ENCODE measurements at places on chromosomes 11 and 22.

GRCh38 chr11:123822032-123822431 is 15.9 kb upstream of the OR6M1 start:
- H3K36me3 ChIP-seq = no peaks in the 10 kb centered on the region
- H3K4me3 ChIP-seq = no peak overlapping the region
- no peaks in the 10 kb centered on the region for H3K27me3 ChIP-seq
- H3K27ac ChIP-seq = no peak overlapping the region
- DNase-seq = no peak

GRCh38 chr11:128294671-128295050 is 292.7 kb downstream of the ETS1 start:
- peaks cover 73% of the 10 kb centered on the region for H3K4me1 ChIP-seq
- H3K36me3 ChIP-seq = no peaks in the 10 kb centered on the region
- no peak overlapping the region for H3K27ac ChIP-seq
- no peak for DNase-seq

DNA sequence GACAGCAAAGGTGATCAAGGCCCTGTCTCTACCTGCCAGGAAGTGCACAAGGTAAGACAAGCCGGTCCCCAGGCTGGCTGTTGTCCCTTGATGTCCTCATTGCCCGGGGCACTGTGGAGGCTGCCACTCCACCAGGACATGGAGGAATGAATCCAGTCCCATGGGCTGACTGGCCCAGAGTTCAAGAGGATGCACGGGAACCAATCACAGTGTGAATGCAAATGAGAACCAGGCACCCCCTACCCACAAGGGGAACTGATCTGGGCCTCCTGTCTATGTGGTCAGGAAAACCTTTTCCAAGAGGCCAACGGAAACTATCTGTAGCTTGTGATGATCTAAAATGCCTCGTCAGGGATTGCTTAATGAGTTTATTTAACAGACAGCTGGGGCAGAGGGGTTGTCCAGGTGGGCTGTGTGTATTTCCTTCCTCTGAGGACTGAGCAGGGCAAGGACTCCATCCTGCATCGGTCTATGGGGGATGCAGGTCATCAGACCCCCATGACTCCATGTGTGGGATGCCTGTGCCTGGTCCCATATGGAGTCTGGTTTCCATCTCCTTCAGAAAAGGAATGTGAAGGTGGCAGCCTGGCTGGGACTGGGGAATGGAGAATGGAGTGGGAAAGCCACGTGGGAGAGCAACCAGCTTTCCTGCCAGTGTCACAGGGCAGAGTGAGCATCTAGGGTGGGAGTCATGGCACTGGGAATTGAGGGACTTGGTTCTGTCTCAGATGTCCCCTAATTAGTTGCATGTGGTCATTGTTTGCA is 60.5 kb downstream of the CD82 start:
- no peak for DNase-seq
- no peak overlapping the region for H3K27ac ChIP-seq
- no peak overlapping the region for H3K4me3 ChIP-seq
- no peaks in the 10 kb centered on the region for H3K36me3 ChIP-seq
- no peaks in the 10 kb centered on the region for H3K27me3 ChIP-seq

- no peaks in the 10 kb centered on the region for H3K27me3 ChIP-seq
- H3K4me1 ChIP-seq = peaks cover 8% of the 10 kb centered on the region
- no peaks in the 10 kb centered on the region for H3K36me3 ChIP-seq
- H3K27ac ChIP-seq = peak overlapping the region; percentile 64
- DNase-seq = no peak
These were observed 15.4 kb downstream of the RRP8 start for GRCh38 chr11:6588018-6588417.

DNA sequence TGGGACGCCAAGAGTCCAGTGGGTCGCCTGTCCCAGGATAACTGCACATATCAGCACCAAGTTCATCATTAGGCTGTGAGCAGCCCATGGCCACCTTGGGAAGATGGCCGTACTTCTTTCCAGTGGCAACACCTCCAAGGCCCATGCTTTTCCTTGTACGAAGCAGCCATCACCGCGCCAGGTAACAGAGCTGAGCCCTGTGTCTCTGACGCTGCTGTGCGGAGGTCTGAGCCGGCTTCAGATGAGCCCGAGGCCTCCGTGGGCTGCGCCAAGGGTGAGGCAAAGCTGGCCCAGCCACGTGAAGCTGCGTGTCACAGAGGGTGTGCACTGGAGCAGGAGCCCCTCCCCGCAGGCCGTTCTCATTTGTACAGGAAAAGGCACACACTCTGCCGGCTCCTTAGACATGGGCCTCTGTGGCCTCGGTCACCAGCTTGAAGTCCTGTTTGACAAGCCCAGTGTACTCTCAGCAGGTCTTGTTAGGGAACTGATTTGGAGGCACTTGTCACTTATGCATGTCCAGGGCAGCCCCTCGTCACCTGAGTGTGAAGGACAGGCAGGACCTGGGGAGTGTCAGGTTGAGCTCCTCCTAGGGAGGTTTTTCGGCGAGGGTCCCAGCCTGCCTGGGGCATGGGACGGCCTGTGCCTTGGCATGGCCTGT is 401.5 kb downstream of the TBC1D22A start:
- DNase-seq = no peak
- H3K27ac ChIP-seq = no peak overlapping the region
- H3K27me3 ChIP-seq = no peaks in the 10 kb centered on the region
- H3K36me3 ChIP-seq = no peaks in the 10 kb centered on the region
- no peak overlapping the region for H3K4me3 ChIP-seq

DNA sequence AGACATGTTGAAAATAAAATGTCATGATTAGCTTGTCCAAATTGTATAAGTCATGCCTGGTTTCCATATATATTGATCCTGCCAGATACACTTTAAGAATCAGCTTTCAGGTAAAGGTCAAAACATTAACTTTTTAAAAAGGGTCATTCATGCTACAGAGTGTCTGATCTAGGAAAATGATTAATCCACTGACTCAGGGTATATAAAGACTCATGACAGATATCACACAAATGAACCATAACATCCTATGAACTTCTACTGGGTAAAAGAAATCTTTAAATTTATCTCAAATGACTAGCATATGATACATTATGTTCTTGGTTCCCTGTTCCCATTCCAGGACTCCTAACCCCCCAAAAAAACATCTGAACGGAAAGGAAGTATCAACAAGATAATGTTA is 11.7 kb downstream of the MRTFA start:
- no peak for DNase-seq
- H3K4me1 ChIP-seq = peaks cover 44% of the 10 kb centered on the region
- no peaks in the 10 kb centered on the region for H3K36me3 ChIP-seq
- no peaks in the 10 kb centered on the region for H3K27me3 ChIP-seq
- no peak overlapping the region for H3K4me3 ChIP-seq
- no peak overlapping the region for H3K27ac ChIP-seq

- peak overlapping the region; percentile 80 for H3K27ac ChIP-seq
- no peak for DNase-seq
- no peak overlapping the region for H3K4me3 ChIP-seq
- H3K4me1 ChIP-seq = peaks cover 15% of the 10 kb centered on the region
These were observed 963 bp upstream of the ADORA2A start for GRCh38 chr22:24426436-24426835.

- H3K36me3 ChIP-seq = no peaks in the 10 kb centered on the region
- no peaks in the 10 kb centered on the region for H3K27me3 ChIP-seq
- H3K4me1 ChIP-seq = peaks cover 15% of the 10 kb centered on the region
- H3K4me3 ChIP-seq = no peak overlapping the region
These were observed 55.9 kb downstream of the IGLL1 start for GRCh38 chr22:23524226-23524625.

- H3K27ac ChIP-seq = no peak overlapping the region
- DNase-seq = no peak
- H3K4me3 ChIP-seq = no peak overlapping the region
These were observed 9.5 kb downstream of the ELFN2 start for GRCh38 chr22:37417677-37418348.

- no peak for DNase-seq
- no peaks in the 10 kb centered on the region for H3K36me3 ChIP-seq
- H3K4me1 ChIP-seq = no peaks in the 10 kb centered on the region
- H3K27me3 ChIP-seq = no peaks in the 10 kb centered on the region
- no peak overlapping the region for H3K27ac ChIP-seq
- no peak overlapping the region for H3K4me3 ChIP-seq
These were observed 124.2 kb upstream of the SEZ6L start for GRCh38 chr22:26045051-26045450.

DNA sequence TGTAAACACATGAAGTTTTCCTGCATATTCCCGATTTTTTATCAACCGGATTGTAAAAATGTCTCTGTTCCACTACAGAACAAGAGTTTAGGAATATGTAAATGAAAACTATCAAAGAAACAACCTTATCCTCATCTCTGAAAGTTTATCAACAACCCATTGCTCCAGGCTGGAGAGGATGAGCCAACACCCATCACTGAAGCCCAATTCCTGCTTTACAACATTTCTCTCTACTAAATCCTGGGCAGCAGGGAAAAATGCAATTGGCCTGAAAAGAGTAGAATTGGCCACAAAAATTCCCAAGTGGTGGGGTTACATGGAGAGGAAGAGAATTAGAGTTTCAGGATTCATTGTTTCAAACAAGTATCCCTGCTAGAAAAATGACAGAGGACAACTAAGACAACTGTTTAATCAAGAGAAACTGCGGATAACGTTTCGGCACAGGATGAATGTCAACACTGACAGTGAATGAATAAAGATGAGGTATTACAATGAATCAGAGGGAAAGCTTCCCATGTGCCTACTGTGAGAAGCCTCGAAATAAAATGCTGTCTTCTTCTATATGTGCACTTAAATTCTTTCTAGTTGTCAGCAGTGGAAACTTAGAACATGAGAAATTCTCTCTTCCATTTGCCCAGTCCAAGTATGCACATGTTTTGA is 317.3 kb upstream of the ANO3 start:
- H3K36me3 ChIP-seq = no peaks in the 10 kb centered on the region
- no peak overlapping the region for H3K4me3 ChIP-seq
- no peak for DNase-seq
- H3K27ac ChIP-seq = no peak overlapping the region
- no peaks in the 10 kb centered on the region for H3K4me1 ChIP-seq
- H3K27me3 ChIP-seq = no peaks in the 10 kb centered on the region

DNA sequence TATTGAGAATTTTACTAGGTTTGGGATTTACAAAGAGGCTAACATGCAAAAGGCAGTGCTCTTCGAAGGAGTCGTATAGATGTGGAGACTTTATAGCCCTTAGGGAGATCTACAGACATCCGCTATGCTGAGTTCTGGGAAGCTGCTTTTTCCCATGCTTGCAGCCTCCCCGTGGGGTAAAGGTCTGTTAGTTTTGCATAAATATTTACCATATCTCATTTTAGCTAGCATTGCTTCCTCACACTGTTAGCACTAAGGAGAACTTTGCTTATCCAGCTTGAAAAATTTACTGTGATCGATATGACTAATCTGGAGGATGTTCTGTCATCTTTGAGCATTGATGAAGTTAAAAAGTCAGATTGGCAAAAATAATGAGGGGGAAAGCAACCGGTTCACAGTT is 18.6 kb downstream of the ARHGEF12 start:
- no peaks in the 10 kb centered on the region for H3K27me3 ChIP-seq
- H3K4me3 ChIP-seq = no peak overlapping the region
- peaks cover 16% of the 10 kb centered on the region for H3K4me1 ChIP-seq
- no peak overlapping the region for H3K27ac ChIP-seq

- peaks cover 5% of the 10 kb centered on the region for H3K4me1 ChIP-seq
- H3K4me3 ChIP-seq = peak overlapping the region; percentile 99
- H3K36me3 ChIP-seq = no peaks in the 10 kb centered on the region
- peak overlapping the region; percentile 98 for H3K27ac ChIP-seq
- DNase-seq = peak; percentile 56
These were observed 475 bp downstream of the PITPNB start for GRCh38 chr22:27918341-27919221.

GRCh38 chr11:122242731-122243130 is 126.7 kb upstream of the BLID start:
- no peaks in the 10 kb centered on the region for H3K36me3 ChIP-seq
- no peaks in the 10 kb centered on the region for H3K4me1 ChIP-seq
- no peaks in the 10 kb centered on the region for H3K27me3 ChIP-seq
- DNase-seq = no peak

GRCh38 chr11:13127161-13127560 is 118.0 kb downstream of the RASSF10 start:
- H3K27me3 ChIP-seq = no peaks in the 10 kb centered on the region
- DNase-seq = no peak
- no peak overlapping the region for H3K4me3 ChIP-seq
- H3K27ac ChIP-seq = no peak overlapping the region

GRCh38 chr11:115705200-115705599 is 201.0 kb upstream of the CADM1 start:
- no peak for DNase-seq
- no peaks in the 10 kb centered on the region for H3K36me3 ChIP-seq
- no peak overlapping the region for H3K4me3 ChIP-seq
- no peak overlapping the region for H3K27ac ChIP-seq
- no peaks in the 10 kb centered on the region for H3K27me3 ChIP-seq

- no peaks in the 10 kb centered on the region for H3K27me3 ChIP-seq
- no peaks in the 10 kb centered on the region for H3K36me3 ChIP-seq
- no peaks in the 10 kb centered on the region for H3K4me1 ChIP-seq
- no peak for DNase-seq
These were observed 857.2 kb upstream of the TENM4 start for GRCh38 chr11:80297858-80298632.

All from heart left ventricle (tissue), 16 donors.